HTR-8/SVneo (cell line): ENCODE measurements at places on chromosomes 7 and 10.

DNA sequence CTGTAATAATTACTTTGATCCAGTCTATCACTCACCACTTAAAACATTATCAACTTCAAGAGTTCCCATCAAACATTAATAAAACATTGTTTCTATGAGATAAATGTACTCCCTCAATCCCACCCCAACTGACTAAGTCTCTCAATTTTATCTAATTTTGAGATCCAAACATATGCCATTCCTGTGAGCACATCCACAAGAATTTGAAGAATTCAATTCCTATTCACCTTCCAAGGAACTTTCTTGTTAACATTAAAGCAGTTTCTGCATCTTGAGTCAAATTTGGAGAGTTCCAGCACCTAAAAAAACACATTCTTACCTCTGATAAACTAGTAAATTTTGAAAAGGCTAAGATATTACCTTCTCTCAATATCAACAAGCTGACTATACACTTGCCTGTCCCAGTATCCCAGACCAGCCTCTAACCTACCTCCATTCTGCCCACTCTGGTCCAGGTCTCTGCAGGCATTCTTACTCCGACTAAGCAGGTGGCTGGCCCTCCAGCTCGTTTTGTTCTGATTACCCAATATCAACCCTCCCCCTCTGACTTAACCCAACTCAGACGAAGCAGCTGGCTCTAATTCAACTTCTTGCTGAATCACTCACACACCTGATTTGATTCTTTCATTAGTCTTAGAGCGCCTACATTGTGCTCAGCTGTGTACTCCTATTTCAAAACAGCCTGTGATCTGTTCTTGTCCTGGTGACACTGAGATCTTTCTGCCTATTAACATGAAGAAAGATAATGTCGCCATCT lies 275.2 kb downstream of the IPMK start:
- no peak for DNase-seq

DNA sequence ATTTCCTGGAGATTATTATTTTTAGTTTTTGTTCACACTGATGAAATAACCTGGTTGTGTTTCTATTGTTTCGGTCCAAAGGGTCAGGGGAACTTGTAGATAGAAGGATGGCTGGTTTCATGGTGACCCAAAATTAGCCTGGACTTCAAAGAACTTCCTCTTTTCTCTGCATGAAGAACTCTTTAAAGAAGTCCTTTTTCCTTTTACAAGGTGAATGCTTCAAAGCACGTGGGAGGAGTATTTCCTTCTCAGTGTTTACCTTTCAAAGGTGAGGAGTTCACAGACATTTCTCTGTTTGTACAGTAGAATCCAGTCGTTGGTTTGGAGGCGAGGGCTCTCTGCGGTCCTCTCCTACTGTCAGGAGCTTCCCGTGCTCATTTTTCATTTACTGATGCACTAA lies 561.7 kb downstream of the GATA3 start:
- no peak for DNase-seq

- no peak for DNase-seq
These were observed 48.7 kb downstream of the GPR141 start for GRCh38 chr7:37732253-37732652.

- no peak for DNase-seq
These were observed 191.4 kb downstream of the AGMO start for GRCh38 chr7:15370441-15370840.

DNA sequence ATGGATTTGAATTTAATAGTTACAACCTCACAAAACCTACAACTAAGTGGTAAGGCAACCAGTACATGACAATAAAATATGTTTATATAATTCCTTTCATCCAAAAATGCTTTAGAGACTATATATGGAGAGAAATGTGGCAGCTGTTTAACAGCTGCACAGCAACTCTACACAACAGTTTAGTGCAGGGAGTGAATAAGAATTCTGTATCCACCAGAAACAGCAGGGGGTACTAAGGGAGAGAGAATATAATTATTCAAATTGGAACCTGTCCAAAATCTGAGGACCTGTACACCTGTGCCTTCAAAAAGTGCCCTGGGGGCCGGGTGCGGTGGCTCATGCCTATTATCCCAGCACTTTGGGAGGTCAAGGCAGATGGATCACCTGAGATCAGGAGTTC lies 49.6 kb downstream of the POLL start:
- DNase-seq: no peak

DNA sequence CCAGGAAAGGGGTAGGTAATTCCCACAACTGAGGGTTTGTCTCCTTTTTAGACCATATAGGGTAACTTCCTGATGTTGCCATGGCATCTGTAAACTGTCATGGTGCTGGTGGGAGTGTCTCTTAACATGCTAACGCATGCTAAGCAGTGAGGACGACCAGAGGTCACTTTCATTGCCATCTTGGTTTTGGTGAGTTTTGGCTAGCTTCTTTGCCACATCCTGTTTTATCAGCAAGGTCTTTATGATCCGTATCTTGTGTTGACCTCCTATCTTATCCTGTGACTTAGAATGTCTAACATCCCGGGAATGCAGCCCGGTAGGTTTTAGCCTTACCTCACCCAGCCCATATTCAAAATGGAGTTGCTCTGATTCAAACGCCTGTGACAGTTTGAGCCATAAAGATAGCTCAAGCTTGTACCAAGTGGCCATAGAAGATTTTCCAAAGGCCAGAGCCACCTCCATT lies 176.0 kb upstream of the NAMPT start:
- no peak for DNase-seq

DNA sequence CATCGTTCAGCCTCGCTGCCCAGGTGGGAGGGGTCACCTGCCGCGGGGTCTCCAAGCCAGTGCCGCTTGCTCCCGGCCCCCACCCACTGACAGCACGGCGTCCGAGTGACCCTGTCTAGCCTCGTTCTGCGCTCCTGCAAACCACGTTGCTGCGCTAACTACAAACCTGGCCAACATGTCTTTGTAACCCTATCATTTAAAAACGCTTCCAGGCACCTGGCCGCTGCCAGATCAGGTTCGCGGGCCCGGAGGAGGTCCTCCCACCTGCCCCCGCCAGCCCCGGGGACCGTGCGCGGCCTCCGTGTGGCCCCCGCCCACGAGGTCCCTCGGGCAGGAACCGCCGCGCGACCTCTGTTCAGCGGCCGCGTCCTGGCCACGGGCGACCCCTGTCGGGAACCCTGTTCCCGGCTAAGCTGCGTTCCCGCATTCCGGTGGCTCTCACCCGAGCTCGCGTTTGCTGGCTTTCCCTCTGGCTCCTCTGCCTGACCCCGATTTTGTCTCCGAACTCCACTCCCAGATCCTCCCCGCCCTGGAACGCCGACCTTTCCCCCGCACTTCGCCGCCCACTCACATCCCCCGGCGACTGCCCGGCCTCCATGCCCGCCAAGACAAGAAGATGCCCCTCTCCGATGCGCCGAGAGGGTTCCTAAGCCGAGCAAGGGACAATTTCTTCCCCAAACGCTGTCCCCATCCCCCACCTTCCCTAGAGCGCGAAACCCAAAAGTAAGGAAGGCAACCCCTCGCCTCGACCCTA lies 2.4 kb downstream of the SFMBT2 start:
- DNase-seq: peak; percentile 60

DNA sequence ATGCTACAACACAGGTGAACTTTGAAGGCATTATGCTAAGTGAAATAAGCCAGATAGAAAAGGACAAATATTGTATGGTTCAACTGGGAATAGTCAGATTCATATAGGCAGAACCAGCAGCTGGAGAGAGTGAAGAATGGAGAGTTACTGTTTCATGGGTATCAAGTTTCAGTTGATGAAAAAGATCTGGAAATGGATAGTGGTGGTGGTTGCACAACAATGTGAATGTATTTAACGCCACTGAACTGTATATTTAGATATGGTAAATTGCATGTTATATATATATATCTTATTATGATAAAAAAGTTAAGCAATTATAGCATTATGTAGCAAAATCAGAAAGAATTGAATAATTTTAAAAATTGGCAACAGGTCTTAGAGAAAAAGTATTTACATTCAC lies 3.9 kb downstream of the LMBR1 start:
- no peak for DNase-seq

- DNase-seq: no peak
These were observed 298.2 kb downstream of the FRMD4A start for GRCh38 chr10:14032406-14032998.

DNA sequence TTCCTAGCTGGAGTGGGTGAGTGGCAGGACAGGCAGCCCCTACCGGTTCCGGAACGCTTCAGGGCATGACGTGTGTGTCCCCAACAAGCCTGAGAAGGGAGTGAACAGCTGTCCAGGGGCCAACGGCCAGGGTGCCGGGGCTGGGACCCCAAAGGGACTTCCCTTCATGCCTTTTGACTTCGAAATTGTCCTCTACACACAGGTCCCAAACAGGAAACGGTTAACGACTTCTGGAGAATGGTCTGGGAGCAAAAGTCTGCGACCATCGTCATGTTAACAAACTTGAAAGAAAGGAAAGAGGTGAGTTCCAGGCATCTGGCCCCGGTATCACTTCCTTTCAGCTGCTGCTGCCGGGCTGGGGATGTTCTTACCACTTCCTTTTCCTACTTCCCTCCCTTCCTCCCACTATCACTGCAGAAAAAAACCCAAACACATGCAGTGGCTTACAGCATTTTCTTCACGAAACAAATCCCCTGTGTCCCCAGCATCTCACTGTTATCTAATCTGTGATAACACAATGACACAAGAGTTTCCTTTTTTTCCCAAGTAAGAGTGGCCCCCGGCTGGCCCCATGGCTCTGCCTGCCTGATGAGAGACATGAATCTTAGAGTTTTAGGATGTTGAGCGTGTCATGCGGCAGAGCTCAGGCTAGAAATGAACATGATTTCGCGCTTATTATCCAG lies 63.2 kb downstream of the MKI67 start:
- DNase-seq: no peak

DNA sequence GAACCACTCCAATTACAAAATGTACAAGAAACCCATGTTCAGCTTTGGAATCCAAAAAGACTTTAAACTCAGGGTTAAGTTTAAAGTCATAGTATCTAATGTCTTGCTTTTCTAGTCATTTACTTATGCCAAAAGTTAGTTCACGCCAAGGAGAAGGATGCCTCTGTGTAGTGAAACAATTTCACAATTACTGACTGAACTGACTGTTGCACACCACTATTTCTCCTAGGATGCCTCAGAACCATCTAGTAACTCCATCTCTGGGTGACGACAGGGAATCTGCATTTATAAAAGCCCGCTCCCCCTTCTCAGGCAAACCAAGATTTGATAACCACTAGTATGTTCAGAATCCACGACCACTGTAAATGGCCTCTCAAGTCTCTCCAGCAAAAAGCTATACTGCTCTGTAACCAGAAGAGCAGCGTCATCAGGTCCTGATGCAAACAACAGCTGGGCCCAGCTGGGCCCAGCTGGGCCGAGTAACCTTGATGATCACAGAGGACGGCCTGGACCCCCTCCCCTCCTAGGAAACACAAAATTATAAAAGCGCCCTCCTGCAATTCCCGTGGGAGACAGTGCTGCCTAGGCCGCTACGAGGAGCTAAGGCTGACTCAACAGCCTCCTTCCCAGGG lies 680 bp upstream of the ADO start:
- DNase-seq: no peak

DNA sequence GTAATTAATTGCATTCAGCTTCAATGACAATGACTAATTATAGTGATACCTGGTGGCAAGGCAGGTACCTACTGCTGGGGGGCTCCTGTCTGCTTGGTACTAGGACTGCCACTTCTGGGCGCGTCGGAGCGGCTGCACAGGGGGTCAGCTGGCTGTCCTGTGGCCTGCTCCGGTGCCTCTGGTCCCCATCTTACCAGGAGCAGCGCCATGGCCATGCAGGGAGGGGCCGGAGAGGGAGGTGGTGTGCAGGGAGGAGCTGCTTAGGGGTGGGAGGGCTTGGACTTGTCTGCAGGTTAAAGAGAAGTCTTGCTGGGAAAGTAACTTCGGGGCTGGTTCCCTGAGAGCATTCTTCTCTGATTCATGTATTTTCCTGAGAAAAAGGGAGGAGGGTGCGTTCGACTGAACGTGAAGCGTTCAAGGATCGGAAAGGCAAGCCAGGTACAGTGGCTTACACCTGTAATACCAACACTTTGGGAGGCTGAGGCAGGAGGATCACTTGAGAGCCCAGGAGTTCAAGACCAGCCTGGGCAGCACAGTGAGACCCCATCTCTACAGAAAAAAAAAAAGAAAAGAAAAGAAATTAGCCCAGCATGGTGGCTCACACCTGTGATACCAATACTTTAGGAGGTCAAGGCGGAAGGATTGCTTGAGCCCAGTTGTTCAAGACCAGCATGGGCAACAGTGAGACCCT lies 15.4 kb downstream of the CUX1 start:
- DNase-seq: no peak

DNA sequence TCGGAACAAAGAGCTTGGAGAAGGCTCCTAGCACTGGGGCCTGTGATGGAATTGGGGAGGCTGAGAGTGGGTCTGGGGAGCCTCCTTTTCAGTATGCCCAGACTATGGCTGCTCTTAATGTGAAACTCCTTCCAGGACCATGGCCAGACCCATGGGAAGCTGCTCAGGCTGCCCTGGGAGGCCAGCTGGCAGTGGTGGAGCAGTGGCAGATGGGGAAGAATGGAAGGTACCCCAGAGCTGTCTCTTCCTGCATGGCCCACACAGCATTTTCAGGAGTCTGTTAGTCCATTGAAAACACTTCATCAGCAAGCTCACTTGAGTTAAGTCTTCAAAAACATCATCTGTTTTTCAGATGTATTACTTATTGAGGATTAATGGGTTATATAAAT lies 18.5 kb downstream of the NACAD start:
- DNase-seq: no peak

DNA sequence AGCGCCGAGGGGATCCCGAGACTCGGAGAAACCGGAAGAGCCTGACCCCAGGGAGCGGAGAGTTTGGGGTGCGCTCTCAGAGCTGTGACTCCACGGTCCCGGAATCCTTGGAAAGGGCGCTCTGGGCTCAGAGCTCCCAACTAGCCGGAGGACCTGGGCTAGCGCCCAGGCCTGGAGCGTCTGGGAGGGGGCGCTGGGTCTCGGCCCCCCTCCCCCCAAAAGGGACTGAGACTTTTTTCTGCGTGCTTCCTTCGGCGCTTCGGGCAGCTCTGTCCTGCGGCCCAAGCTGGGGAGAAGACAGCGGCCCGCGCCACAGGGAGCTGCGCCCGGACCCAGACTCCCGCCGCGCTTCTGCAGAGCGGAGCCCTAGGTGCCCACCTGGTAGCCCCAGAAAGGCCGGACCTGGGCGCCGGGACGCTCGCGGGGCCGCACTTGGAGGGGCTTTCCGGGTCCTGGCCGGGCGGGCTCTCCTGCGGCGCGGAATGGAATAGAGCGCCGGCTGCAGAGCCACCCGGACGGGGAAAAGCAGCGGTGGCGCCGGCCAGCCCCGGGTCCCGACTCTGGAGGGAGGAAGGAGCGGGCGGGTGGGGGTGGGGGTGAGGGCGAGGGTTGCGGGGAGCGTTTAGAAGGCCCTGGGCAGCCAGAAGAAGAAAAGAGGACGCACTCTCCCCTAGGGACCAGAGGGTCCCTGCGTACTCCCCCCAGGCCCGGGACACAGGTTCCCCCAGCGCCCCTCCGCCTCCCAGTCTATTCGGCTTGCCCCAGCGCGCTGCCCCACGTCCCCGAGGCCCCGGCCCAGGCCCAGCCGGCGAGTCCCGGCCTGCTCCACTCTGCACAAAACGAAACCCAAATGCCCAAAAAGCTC lies 4.7 kb downstream of the ZNF503 start:
- no peak for DNase-seq

DNA sequence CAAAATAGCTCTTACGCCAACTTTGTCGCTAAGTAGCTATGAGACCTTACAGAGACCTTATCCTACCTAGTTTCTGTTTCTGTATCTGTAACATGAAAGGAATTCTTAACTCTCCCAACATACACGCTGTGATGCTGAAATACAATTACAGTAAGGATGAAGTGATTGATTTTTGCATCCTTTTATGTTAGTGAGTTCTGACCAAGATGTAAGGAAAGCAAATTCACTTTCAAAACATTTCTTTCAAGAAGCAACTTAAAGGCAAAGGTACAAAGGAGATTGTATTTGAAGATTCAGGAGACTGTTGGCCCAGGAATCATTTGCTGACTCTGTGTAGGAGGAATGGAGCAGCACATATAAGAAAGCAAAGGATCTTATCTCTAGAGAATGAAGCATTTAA lies 7.1 kb upstream of the ANK3 start:
- DNase-seq: no peak
